Heart right ventricle (tissue), 16 donors: ENCODE measurements at places on chromosomes 6 and 20.

GRCh38 chr20:31788578-31788977 is 30.6 kb upstream of the MYLK2 start:
- DNase-seq, result no peak

GRCh38 chr6:134657751-134658527 is 292.0 kb downstream of the ALDH8A1 start:
- DNase-seq, result no peak

DNA sequence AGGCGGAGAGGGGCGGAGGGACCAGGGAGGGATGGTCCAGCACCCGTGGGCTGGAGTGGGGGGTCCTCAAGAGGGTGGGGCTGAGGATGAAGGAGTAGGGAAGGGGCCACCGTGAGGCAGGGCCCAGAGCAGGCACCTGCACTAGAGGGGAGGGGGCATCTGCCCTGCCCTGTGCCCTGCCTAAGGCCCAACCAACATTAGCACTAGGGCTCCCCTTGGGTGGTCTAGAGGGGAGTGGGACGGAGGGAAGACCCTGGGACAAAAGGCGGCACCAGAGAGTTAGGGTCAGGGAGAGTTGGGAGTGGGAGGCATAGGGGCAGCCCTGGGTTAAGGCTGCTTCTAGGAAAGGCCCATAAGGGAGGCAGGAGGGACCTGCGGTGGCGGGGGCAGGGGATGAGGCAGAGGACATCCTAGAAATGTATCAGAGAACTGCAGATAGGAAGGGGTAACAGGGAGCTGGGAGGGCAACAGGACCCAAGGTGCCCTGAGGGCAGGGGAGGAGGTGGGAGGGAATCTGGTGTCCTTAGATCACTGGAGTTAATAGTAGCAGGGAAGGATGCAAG is 24.5 kb downstream of the HLA-F start:
- no peak for DNase-seq

DNA sequence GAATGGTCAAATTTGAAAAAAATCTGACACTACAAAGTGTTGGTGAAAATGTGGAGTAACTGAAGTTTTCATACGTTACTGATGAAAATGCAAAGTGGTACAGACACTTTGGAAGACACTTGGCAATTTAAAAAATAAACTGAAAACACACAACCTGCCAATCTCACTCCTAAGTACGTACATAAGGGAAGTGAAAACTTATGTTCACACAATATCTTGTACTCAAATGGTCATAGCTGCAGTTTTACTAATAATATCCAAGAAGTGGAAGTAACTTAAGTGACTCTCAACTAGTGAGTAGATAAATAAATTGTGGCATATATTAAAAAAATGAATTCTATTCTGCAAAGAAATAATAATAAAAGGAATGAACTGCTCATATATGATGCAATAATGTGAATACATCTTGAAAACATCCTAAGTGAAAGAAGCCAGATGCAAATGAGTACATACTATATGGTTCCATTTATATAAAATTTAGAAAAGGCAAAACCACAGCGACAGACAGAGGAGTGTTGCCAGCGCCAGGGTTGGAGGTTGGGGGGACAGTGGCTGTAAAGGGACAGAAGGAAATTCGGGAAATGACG is 198.2 kb downstream of the ERMARD start:
- no peak for DNase-seq

DNA sequence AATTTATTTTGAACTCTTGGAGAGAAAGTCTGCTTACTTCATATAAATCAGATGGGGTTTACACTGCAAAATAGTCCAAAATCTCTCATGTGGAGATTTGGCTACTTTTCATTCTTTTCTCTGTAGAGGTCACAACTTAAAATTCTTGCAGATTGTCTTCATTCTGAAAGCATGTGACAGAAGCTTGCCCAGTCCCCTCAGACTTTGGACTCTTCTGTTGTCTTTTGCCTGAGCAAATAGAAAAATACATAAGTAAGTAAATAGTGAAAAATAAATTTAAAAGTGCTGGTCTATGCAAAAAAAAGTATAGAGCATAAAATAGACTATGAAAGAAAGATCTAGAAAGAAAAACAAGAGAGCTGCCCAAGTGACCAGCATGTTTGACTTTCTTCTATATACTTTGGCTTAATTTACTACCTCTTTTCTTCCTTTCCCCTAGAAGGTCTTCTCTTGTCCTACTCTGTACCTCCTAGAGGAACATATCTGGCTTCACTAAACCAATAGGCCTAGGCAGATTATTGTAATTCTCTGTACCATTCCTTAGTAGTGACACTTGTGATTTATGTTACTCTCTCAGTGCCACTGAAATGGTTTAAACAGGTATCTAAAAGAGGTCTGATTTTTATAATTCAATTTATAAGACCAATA is 260.9 kb downstream of the TENT5A start:
- DNase-seq, result no peak

GRCh38 chr6:112651239-112651638 is 304.1 kb downstream of the RFPL4B start:
- no peak for DNase-seq

GRCh38 chr6:13139119-13139518 is 189.2 kb downstream of the TBC1D7 start:
- no peak for DNase-seq

DNA sequence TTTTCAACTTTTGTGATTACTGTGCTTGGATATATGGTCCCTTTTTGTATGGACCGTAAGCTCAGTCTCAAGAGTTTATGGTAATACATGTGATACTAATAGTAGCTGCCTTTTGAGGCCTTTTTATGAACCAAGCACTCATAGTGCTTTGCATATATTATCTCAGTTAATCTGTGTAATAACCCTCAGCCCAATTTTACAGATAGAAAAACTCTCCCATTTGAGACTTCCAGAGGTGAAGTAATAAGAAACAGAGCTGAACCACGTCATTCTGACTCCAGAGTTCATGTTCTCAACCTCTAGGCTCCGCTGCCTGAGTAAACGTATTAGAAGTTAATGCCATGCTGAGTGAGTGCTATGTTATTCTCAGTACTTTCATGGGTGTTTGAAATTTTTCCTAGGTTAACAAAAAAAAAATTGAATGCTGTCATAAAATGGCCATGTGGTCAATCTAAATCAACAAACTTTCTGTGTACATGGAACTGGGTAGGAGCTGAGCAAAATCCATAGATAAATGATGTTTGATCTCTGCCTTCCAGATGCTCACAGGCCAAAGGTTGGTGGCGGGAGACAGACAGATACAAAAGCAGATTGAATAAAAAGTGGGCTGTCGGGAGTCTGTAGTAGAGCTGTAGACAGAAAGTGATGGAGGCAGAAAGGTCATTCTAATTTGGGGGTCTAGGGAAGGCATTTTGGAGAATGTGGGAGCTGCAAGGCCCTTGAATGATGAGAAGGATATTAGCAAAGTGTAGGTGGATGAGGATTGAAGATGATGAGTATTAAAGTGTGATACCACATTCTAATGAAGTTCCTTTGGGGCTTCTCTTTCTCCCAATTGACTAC is 22.6 kb upstream of the ELOVL2 start:
- DNase-seq, result no peak

GRCh38 chr6:132314432-132314831 is 86.8 kb downstream of the MOXD1 start:
- DNase-seq, result no peak
